ENCODE measurements at places on chromosomes 5 and 9.
A peak's percentile ranks its signal among the peaks of the same experiment; 100 is the strongest.

GRCh38 chr5:168591302-168592013, 12.3 kb upstream of the PANK3 start:
- no peak for DNase-seq
- no peaks in the 10 kb centered on the region for H3K36me3 ChIP-seq
- H3K27ac ChIP-seq = no peak overlapping the region
- no peak overlapping the region for H3K4me3 ChIP-seq

DNA sequence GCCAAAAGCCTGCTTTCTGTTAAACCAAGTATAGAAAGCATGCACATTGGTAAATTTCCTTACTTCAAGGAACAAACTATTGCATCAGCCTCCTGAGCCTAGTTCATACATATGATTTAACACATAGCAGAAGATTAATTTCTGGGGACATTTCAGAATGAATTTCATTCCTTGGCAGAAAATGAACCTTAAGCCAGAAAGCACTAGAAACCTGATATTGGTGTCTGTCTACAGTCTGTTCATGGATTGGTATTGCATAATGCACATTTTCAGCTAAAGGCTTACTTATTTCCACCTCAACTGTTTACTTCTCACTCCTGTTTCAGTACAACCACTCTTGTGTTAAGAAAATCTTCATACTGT, 1471.8 kb upstream of the NUDT12 start:
- no peaks in the 10 kb centered on the region for H3K27me3 ChIP-seq
- H3K36me3 ChIP-seq = no peaks in the 10 kb centered on the region
- H3K4me1 ChIP-seq = no peaks in the 10 kb centered on the region
- no peak for DNase-seq
- H3K4me3 ChIP-seq = no peak overlapping the region

GRCh38 chr9:73162987-73163768, 11.5 kb downstream of the ANXA1 start:
- peaks cover 98% of the 10 kb centered on the region for H3K36me3 ChIP-seq
- no peak for DNase-seq
- no peak overlapping the region for H3K27ac ChIP-seq
- no peaks in the 10 kb centered on the region for H3K27me3 ChIP-seq
- peaks cover 6% of the 10 kb centered on the region for H3K4me1 ChIP-seq

DNA sequence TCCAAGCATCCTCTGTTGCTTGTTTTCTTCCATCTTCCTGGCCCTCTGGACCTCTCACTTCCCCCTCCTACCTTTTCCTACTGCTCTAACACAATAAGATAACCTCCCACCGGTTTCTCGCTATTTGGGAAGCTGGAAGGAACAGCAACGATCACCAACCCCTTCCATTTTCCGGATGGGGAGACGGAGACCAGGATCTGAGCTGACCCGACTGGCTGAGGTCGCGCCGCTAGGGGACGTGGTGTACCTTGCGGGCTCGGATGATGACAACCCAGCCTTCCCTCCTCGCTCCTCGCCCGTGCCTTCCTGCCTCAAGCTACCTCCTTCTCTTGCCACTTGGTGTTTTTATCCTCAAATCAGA, 1.9 kb downstream of the LPAR1 start:
- H3K27me3 ChIP-seq = no peaks in the 10 kb centered on the region
- H3K4me3 ChIP-seq = peak overlapping the region; percentile 94
- H3K4me1 ChIP-seq = peaks cover 61% of the 10 kb centered on the region
- peak; percentile 84 for DNase-seq
- no peaks in the 10 kb centered on the region for H3K36me3 ChIP-seq

DNA sequence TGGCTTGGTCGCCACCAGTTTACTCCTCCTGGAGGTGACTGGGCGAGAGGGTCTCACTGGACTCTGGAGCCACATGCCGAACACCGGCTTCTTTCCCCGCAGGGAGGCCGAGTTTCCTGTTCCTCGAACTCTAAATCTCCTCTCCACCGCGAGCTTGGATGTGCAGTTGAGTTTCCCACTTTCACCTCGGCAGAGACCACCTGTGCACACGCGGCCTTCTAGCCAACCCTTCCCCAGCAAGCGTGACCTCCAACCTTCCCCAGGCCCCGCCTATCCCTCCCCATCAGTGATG, 380.1 kb downstream of the IRX2 start:
- no peak for DNase-seq
- no peak overlapping the region for H3K27ac ChIP-seq
- H3K4me3 ChIP-seq = no peak overlapping the region
- no peaks in the 10 kb centered on the region for H3K36me3 ChIP-seq
- no peaks in the 10 kb centered on the region for H3K27me3 ChIP-seq
- H3K4me1 ChIP-seq = no peaks in the 10 kb centered on the region

DNA sequence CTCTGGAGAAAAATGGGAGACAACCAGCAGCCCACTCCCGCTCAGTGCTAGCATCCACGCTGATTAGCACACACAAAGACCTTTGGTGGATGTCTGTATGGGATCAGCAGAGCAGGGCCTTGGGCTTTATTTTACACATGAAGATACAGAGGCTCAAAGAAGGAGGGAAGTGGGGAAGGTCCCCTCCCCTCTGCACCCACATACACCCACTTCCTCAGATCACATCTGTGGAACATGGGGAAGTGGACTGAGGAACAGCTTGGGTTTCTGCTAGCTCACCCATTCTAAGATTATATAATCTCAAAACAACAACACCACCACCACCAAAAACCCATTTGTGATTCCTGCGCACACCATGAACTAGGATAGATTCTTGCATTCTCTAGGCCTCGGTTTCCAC, 14.0 kb downstream of the GGTA1 start:
- no peaks in the 10 kb centered on the region for H3K36me3 ChIP-seq
- no peak overlapping the region for H3K4me3 ChIP-seq
- H3K4me1 ChIP-seq = no peaks in the 10 kb centered on the region
- H3K27me3 ChIP-seq = no peaks in the 10 kb centered on the region
- peak; percentile 52 for DNase-seq
- H3K27ac ChIP-seq = peak overlapping the region; percentile 88

DNA sequence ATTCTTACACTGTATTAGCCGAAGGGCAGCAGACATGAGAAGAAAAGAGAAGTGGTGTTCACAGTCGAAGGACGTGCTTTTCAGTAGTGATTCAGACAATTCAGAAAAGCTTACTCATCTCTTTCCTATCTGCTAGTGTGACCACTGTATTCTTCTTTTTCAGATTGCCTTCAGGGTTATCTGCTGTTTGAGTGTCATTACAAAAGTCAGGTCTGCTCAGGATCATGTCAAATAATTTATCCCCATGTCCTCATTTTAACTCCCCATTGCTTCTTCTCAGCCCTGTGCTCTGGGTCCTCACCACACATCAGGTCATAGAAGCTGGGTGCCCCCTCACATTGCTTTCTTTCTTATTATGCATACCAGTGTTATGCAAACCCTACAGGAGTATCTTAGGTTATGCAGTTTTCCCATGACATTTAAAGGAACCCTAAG, 394.0 kb downstream of the CETN3 start:
- peaks cover 9% of the 10 kb centered on the region for H3K4me1 ChIP-seq
- no peaks in the 10 kb centered on the region for H3K36me3 ChIP-seq
- H3K4me3 ChIP-seq = no peak overlapping the region
- DNase-seq = no peak

- H3K27me3 ChIP-seq = no peaks in the 10 kb centered on the region
- no peaks in the 10 kb centered on the region for H3K36me3 ChIP-seq
- H3K27ac ChIP-seq = no peak overlapping the region
- DNase-seq = no peak
These were observed 53.3 kb upstream of the PSD2 start for GRCh38 chr5:139742173-139742903.

DNA sequence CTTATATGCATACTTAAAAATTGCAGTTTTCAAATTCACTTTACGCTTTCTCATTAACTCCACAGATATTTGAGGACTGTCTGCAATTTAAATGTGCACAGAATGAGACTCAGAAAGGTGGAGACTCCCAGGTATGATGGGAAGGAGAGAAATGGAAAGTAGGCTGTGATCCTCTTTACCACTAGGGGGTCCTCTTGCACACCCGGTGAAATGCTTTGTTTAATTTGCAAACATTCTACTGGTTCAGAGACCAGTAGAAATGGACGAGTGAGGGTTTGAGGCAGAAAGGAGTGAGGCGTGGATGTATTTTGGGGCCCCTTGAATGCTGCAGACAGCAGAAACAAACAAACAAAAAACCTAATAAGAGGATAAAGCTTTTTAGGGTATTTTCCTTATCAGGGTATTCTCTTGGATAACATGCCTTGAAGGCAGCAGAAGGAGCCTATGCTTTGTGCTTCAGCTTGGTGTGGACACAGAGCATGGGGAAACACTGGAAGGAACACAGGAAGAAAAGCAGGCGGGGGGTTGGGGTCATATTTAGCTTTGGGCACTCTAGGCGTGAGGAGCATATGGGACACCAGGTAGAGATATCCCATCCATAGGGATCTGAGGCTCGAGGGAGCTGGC, 410.1 kb downstream of the DMRT2 start:
- H3K36me3 ChIP-seq = no peaks in the 10 kb centered on the region
- H3K27ac ChIP-seq = no peak overlapping the region
- no peak for DNase-seq
- H3K4me3 ChIP-seq = no peak overlapping the region
- H3K4me1 ChIP-seq = no peaks in the 10 kb centered on the region

DNA sequence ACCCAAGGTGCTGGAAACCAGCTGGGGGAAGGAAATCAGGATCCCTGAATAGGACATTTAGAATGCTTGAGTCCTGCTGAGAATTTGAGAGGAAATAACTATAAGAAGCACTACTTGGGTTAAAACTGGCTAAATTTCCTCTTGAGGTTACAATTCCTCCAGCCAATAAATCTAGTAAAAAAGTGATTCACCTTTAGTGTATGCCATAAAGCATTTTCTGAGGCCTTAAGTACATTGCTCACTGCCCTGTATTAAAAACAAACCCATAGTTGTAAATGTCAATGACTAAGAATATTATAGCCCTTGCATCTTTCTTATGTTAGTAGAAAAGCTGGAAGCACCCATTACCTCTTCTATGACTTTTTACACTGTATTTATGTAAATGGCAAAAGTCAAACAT, 634.7 kb upstream of the ARRDC3 start:
- no peak for DNase-seq
- H3K27ac ChIP-seq = no peak overlapping the region
- H3K36me3 ChIP-seq = no peaks in the 10 kb centered on the region
- no peaks in the 10 kb centered on the region for H3K27me3 ChIP-seq
- H3K4me3 ChIP-seq = no peak overlapping the region

- H3K27ac ChIP-seq = no peak overlapping the region
- DNase-seq = no peak
- H3K36me3 ChIP-seq = no peaks in the 10 kb centered on the region
- no peak overlapping the region for H3K4me3 ChIP-seq
- no peaks in the 10 kb centered on the region for H3K27me3 ChIP-seq
These were observed 84.4 kb downstream of the TMEM215 start for GRCh38 chr9:32867601-32868204.

GRCh38 chr5:110611817-110612216, 114.7 kb downstream of the TMEM232 start:
- no peaks in the 10 kb centered on the region for H3K4me1 ChIP-seq
- H3K36me3 ChIP-seq = no peaks in the 10 kb centered on the region
- H3K4me3 ChIP-seq = no peak overlapping the region
- DNase-seq = no peak
- H3K27ac ChIP-seq = no peak overlapping the region
- no peaks in the 10 kb centered on the region for H3K27me3 ChIP-seq

GRCh38 chr9:105873801-105874200, 179.5 kb downstream of the TMEM38B start:
- no peaks in the 10 kb centered on the region for H3K27me3 ChIP-seq
- no peak for DNase-seq

- no peak overlapping the region for H3K27ac ChIP-seq
- no peaks in the 10 kb centered on the region for H3K4me1 ChIP-seq
- DNase-seq = no peak
- no peaks in the 10 kb centered on the region for H3K36me3 ChIP-seq
- no peaks in the 10 kb centered on the region for H3K27me3 ChIP-seq
These were observed 86.2 kb upstream of the CDH9 start for GRCh38 chr5:27124590-27124989.

DNA sequence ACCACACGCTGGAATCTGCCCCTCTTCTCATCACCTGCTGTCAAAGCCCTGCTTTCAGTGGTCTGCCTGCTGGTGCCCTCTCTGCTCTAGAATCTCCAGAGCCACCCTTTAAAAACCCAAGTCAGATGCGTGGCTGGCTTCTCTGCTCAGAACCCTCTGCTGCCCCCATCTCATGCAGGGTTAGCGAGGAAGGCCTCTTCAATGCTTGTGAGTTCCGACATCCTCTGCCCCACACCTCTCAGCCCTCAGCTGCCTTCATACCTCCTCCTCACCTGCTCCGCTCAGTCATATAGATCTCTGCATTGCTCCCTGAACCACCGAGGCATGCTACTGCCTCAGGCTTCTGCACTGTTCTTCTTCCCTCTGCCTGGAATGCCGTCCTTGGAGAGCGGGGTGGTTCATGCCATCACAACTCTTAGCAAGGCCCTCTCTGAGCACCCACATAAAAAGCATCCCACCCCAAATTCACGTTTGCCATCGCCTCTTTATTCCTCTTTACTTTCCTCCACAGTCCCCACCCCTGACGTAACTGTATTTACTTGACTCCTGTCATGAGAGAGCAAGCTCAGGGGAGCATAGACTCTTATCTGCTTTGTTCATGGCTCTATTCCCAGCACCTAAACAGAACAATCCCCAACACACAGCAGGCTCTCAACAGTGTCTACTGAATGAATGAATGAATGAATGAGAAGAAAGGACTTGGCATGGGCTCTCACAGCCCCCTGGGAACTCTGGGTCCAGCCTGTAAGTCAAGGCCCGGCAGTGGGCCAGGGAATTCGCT, 10.4 kb downstream of the SHB start:
- DNase-seq = no peak
- H3K4me3 ChIP-seq = no peak overlapping the region
- peaks cover 11% of the 10 kb centered on the region for H3K4me1 ChIP-seq
- H3K27ac ChIP-seq = peak overlapping the region; percentile 51
- H3K27me3 ChIP-seq = no peaks in the 10 kb centered on the region
- H3K36me3 ChIP-seq = no peaks in the 10 kb centered on the region

DNA sequence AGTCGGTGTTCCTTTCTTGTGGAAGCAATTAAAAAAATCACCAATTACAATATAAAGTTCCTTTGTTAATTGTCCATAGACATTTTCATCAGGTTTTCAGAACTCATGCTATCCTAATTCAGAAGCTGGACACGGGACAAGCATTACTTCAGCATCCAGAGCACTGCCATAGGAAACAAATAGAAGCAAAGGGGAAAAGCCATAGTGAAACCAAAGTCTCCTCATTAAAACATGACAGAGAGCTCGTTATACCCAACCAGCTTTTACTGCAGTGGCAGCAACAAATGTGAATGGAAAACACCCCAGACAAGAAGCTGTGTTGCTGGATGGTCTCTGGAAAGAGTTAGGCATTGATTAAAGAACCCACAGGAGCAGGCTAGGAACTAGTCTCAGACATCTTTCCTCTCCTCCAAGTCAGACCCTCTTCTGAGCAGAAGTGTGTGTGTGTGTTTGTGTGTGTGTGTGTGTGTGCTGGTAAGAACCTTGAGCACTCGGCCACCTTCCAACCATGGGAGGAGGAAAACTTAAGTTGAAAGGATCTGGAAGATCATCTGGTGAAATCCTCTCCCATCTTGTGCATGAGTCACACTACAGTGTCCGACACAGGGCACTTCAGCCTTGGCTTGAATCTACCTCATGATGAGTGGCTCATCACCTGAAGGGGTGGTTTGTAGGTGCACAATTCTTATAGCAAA, 162.6 kb upstream of the ADAMTS16 start:
- no peak overlapping the region for H3K4me3 ChIP-seq
- no peaks in the 10 kb centered on the region for H3K4me1 ChIP-seq

GRCh38 chr5:165508286-165508685, 2002.9 kb downstream of the MAT2B start:
- H3K36me3 ChIP-seq = no peaks in the 10 kb centered on the region
- H3K4me1 ChIP-seq = no peaks in the 10 kb centered on the region
- H3K27me3 ChIP-seq = no peaks in the 10 kb centered on the region
- no peak overlapping the region for H3K27ac ChIP-seq

- no peak for DNase-seq
- peaks cover 5% of the 10 kb centered on the region for H3K36me3 ChIP-seq
- H3K4me1 ChIP-seq = peaks cover 55% of the 10 kb centered on the region
- H3K4me3 ChIP-seq = peak overlapping the region; percentile 72
- peak overlapping the region; percentile 83 for H3K27ac ChIP-seq
- no peaks in the 10 kb centered on the region for H3K27me3 ChIP-seq
These were observed 1.9 kb downstream of the FNBP1 start for GRCh38 chr9:130040984-130041647.

Measured in tibial artery (tissue), 4 donors.